Germinal center (tissue), 1 donor: ENCODE measurements at places on chromosomes 3 and 15.

GRCh38 chr3:73592154-73593144 lies 32.3 kb downstream of the PDZRN3 start:
- DNase-seq = no peak

DNA sequence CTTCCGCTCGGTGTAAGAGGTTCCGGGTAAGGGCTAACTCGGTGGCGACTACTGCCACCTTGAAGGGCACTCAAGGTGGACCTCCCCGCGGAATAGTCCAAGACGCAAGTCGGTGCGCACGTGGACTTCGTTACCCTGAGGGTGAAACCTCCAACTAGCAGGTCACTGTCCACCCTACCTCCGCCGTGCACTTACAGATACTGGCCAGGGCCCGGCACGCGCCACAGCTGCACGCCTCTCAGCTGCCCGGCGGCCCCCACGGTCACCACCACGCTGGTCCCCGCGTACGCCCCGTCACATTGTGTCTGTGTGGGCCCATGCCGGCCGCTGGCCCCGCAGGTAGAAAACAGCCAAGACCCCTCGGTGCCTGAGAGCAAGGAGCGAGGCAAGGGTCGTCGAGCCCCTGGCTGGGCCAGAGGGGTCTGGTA lies 1.1 kb downstream of the LTK start:
- no peak for DNase-seq

DNA sequence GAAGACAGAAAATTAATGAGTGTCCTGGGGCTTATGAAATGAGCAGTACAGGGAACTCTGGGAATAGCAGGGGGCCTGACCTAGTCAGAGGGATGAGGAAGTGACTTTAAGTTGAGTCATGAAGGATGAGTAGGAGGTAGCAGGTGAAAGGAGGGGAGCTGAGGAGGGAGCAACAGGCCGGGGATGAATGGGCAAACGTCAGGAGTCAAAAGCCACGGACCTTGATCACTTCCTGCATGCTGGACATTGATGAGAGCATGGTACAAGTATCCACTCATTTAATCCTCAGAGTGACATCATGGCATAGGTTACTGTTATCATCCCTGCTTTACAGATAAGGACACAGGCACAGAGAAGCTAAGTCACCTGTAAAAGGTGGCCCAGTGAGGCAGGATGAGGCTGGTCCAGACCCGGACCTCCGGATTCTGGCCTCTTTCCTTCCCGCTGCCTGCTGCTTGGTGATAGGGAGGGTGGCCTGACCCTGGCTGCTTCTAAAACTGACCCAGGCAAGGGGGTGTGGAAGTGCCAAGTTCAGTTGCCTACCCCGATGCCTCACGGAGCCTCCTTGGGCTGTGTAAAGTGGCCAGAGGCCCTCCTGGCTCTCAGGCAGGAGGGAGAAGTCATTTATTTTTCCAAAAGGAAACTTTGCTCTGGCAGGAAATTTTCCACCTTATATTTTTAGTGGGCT lies 7.6 kb downstream of the CORO2B start:
- DNase-seq = no peak

GRCh38 chr15:97234851-97235610 lies 725.5 kb upstream of the ARRDC4 start:
- peak; percentile 13 for DNase-seq

DNA sequence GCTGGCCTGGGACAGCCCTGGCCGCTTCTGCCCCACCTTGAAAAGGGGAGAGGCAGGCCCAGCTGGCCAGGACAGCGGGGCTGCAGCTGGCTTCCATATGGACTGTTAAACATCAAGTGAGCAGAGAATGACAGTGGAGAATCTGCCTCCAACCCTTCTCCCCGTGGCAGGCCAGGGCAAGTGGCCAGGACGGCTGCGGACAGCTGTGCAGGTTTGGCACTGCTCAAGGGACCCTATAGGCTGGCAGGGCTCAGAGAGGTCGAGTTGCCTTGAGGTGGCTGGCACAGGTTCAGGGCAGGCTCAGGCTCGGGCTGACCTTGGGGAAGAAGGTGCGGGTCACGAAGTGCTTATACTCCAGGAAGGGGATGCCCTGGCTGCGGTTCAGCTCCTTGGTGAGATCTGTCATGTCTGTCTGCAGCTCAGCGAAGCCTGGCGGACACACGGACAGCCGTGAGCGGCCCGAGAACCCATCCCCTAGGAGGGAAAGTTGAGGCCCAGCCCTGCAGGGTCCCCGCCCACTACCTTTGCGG lies 24.3 kb downstream of the H1-8 start:
- DNase-seq = no peak

DNA sequence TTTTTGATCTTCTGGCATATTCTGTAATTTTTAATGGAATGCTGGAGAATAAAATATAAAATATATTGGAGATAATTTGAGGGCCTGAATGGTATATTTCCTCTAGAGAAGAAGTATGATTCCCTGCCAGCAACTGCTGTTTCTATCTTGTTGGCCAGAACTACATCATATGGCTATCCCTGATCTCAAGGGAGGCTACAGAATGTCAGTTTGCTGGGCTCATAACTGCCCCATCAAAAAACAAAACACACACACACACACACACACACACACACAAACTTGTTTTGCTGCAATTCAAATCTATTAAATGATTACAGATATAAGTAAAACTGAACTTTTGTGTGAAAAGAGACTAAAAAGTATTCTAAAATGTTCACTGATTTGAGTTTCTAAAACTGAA lies 51.0 kb downstream of the RASA2 start:
- no peak for DNase-seq

DNA sequence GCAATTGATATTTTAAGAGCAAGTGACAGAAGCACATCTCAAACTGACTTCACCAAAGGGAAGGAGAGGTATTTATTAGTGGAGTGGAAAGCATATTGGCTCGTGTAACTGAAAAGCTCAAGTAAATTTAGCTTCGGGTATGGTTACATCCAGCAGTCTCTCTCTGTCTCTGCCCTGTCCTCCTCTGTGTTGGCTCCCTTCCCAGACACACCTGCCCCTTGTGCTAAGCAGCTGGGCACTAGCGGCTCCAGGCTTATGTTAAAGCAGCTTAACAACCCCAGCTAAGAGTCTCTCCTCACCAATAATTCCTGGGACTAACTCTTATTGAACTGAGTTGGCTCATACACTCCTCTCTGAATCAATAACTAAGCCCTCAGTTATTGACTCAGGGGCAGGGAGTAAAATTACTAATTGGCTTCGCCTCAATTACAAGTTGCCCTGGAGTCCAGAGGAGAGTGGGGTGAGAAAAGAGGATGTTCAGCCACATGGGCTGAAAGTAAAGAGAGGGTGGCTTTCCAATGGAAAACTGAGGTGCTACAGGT lies 12.8 kb upstream of the SH3BP5 start:
- DNase-seq = no peak
